ENCODE measurements at places on chromosomes 16 and 17.

- DNase-seq, result no peak
These were observed 12.3 kb downstream of the CACNG4 start for GRCh38 chr17:66976781-66977201.

- no peak for DNase-seq
These were observed 21.7 kb downstream of the COTL1 start for GRCh38 chr16:84596161-84596560.

- DNase-seq, result no peak
These were observed 46.8 kb downstream of the PLXDC1 start for GRCh38 chr17:39104657-39105056.

GRCh38 chr17:82528484-82529265, 9.1 kb downstream of the FOXK2 start:
- no peak for DNase-seq

DNA sequence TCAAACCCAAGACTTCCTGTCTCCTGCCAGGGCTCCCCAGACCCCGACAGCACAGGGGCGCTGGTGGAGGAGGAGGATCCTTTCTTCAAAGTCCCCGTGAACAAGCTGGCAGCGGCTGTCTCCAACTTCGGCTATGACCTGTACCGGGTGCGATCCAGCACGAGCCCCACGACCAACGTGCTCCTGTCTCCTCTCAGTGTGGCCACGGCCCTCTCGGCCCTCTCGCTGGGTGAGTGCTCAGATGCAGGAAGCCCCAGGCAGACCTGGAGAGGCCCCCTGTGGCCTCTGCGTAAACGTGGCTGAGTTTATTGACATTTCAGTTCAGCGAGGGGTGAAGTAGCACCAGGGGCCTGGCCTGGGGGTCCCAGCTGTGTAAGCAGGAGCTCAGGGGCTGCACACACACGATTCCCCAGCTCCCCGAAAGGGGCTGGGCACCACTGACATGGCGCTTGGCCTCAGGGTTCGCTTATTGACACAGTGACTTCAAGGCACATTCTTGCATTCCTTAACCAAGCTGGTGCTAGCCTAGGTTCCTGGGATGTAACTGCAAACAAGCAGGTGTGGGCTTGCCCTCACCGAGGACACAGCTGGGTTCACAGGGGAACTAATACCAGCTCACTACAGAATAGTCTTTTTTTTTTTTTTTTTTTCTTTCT, 8.1 kb downstream of the SERPINF1 start:
- no peak for DNase-seq

GRCh38 chr16:60712144-60712543, 1324.1 kb downstream of the CDH8 start:
- DNase-seq, result no peak

DNA sequence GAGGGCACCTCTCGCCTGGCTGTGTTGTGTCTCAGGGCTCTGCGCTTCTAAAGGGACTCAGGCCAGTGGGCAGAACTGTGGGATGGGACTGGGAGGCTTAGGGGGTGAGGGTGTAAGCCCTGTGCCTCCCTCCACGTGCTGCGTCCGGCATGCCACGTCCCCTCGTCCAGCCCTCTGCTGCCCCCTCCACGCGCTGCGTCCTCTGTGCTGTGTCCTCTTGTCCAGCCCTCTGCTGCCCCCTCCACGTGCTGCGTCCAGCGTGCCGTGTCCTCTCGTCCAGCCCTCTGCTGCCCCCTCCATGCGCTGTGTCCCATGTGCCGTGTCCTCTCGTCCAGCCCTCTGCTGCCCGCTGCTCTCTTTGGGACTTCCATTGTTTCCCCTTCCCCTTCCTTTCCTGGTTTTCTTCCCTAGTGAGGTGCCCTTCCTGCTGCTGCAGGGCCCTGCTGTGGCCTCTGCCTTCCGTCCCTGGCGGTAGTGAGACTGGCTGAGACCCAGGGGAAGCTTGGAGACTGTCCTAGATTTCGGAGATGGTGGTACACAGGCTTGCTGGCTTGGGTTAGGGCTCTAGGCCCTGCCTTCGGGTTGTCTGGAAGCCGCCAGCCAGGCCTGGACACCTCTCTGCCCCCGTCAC, 6.4 kb upstream of the ZNF750 start:
- no peak for DNase-seq

DNA sequence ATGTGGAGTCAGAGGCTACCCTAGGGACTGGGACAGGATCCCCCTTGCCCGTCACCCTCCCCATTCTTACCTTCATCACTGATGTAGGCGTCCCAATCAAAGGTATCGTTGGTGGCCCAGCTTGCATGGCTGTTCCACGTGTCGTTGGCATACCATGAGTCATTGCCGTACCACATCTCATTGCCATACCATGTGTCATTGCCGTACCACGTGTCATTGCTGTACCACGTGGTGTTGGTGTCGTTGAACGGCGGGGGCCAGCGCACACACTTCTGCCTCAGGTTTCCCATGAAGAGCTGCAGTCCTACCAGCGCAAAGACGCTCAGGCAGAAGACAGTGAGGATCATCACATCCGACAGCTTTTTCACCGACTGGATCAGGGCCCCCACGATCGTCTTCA, 4.8 kb downstream of the SCN4A start:
- no peak for DNase-seq

- DNase-seq, result no peak
These were observed 171.0 kb downstream of the MAF start for GRCh38 chr16:79429381-79430190.

GRCh38 chr16:49701789-49702494, 154.0 kb downstream of the ZNF423 start:
- DNase-seq, result no peak

GRCh38 chr16:73028263-73028662, 19.7 kb downstream of the ZFHX3 start:
- no peak for DNase-seq

GRCh38 chr17:75983501-75984181, 4.6 kb downstream of the TEN1 start:
- DNase-seq, result no peak

DNA sequence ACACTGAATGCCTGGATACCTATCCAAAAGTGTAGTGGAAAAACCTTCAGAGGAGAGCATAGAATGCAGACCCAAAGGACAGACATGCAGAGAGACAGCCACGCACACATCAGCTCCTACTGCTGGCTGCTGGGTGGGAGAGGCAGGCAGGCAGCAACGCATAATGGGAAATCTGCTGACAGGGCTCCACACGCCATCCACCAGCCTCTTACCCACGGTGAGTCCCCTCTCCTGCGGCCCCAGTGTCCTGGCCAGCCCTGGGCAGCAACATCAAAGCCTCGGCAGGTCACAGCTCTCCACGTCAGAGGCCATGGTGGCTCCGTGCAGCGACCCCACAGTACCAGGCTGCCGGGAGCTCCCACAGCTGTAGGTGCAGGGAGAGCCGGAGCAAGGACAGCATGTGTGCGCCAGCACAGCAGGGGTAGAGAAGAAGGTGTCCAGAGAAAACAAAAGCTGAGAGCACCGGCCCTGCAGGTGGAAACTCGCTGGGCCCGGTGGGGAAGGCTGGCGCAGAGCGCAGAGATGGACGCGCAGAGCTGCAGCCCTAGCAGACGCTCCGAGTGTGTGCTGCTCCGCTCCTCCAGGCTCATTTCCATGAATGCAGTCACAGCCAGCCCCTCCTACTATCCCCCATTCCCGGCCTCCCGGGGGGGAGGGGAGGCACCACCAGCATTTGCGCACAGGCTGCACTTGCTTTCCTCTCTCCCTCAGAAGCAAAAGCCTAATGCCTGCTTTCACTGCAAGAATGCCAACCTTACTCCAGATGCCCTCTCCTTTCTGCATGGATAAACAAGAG, 58.9 kb downstream of the CYTH1 start:
- DNase-seq, result no peak

GRCh38 chr16:65773301-65773874, 593.1 kb upstream of the CDH5 start:
- no peak for DNase-seq

DNA sequence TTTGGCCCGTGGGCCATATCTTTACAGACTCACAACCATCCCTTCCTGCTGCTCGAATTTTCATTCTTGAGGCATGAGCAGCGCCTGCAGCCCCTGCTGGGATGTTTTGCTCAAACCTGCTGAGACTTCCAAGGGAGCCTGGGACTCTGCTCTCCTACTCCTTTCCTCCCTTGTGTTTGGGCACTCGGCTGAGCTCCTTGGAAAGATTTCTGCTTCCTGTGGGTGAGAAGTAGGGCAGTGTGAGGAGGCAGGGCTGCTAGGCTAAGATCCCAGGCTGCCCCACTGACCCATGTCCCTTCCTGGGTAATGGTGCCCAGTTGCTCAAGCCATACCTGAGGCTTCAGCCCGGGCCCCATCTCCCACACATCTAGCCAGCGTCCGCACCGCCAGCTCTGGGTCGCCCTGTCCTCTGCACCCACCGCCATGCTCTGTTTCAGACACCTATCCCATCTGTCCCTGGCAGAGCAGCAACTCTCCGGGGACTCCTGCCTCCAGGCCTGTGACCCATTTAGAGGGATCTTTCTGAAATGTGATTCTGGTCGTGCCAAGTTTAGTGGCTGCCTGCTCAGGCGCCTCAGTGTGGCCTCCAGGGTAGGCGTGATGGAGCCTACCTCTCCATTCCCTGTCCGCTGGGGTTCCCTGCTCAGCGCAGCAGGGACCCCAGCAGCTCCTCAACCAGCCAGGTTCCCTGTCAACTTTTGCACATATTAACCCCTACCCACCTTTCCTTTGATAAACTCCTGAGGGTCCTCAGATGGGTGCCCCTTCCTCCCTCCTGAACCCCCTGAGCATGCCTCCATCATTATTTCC, 190.1 kb downstream of the CCDC182 start:
- no peak for DNase-seq

DNA sequence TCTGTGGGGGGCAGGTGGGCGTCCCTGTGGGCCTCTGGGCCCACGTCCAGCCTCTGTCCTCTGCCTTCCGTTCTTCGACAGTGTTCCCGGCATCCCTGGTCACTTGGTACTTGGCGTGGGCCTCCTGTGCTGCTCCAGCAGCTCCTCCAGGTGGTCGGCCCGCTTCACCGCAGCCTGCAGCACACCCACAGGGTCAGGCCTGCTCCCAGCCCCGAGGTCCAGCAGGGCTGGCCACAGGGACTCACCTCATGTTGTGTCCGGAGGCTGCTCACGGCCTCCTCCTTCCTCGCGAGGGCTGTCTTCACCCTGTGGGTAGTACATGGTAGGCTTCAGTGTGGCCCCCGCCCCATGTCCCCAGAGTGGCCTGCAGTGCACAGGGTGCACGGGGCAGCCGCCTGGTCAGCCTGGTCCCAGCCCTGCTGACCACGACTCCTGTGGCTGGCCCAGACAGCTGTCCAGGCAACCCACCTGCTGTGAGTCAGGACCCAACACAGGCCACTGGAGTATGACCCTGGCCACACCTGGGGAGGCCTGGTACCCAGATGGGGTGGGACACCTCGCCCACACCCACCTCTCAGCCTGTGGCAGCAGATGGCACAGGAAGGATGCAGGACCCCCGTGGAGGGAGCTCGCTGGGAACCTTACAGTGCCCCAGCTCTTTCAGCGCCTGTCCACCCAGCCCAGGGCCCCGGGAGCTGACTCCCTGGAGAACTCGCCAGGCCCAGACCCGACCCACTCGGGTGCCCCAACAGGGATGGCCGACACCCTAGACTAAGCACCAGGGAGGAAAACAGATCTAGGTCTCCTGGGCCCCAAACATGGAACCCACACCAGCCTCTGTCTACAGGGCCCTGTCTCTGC, 23.9 kb upstream of the AATK start:
- no peak for DNase-seq

DNA sequence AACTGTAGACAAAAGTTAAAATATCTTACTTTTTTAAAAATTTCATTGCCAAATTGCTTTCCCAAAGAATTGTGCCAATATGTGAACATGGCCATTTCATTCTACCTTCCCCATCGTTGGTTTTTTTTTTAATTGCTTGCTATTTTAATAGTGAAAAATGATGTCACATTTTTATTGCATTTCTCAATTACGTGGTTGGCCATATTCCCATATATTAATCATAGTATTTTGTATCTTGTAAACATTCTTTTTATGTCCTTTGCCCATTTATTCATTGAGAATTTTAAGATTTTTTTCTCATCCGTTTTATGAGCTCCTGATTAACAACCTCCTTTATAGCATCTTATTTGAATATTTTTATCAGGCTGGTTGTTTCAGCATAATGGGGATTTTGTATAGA, 7.2 kb downstream of the OMG start:
- no peak for DNase-seq

- DNase-seq, result no peak
These were observed 15.8 kb downstream of the MEOX1 start for GRCh38 chr17:43645765-43646481.

- no peak for DNase-seq
These were observed 559.1 kb upstream of the SALL1 start for GRCh38 chr16:51710186-51710585.

- DNase-seq, result no peak
These were observed 46.5 kb downstream of the CNOT1 start for GRCh38 chr16:58582971-58583765.

- no peak for DNase-seq
These were observed 2.3 kb upstream of the MED24 start for GRCh38 chr17:40056379-40057015.

DNA sequence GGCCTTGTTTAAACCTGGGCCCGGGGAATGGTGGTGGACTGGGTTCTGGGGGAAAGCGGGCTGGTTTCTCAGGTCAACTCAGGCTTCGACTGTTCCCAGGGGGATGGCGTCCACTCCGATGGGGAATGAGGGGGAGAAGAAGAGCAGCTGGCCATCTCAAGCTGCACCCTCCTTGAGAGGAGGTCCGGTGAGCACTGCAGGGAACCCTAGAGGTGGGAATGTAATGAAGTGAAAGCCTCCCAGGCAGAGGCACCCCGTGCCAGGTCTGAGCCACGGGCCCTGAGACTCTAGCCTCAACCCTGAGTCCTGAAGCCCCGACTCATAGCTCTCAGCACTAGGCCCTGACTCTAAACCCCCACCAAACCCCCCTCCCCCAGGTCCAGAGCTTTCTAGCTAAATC, 1.2 kb upstream of the CDIPT start:
- no peak for DNase-seq

DNA sequence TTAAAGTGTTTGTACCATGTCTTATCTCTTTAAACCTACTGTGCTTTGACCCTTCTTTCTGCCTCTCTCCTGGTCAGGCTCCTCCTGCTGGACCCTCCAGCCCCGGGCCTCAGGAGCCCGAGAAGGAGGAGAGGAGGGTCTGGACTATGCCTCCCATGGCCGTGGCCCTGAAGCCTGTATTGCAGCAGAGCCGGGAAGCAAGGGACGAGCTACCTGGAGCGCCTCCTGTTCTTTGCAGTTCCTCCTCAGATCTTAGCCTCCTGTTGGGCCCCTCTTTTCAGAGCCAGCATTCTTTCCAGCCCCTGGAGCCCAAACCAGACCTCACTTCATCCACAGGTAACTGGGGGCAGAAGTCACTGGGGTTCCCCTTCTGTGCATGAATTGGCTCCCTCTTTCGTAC, 13.6 kb downstream of the CNTROB start:
- DNase-seq, result no peak

- no peak for DNase-seq
These were observed 108.1 kb downstream of the IRX3 start for GRCh38 chr16:54178478-54178976.

- no peak for DNase-seq
These were observed 58.2 kb downstream of the CYLD start for GRCh38 chr16:50800074-50800473.

- no peak for DNase-seq
These were observed 192.4 kb downstream of the SEC14L1 start for GRCh38 chr17:77332981-77333685.

- DNase-seq, result no peak
These were observed 23.3 kb downstream of the ATP6V0D1 start for GRCh38 chr16:67457611-67458010.

GRCh38 chr17:42608305-42609181, 631 bp downstream of the RETREG3 start:
- no peak for DNase-seq

GRCh38 chr16:24731722-24732419, 2.4 kb downstream of the TNRC6A start:
- no peak for DNase-seq

Measured in CMK (cell line).